ENCODE measurements at places on chromosomes 5 and 9. TPM values are rescaled to one million over a fixed set of nuclear protein-coding genes. Genes with fewer than 3 reads are reported as not detected.

PCDHB2 gene
- total RNA-seq: 3.5 TPM

SLC36A2 gene
- total RNA-seq: 0.35 TPM

OR1Q1 gene
- not detected for total RNA-seq

DNA sequence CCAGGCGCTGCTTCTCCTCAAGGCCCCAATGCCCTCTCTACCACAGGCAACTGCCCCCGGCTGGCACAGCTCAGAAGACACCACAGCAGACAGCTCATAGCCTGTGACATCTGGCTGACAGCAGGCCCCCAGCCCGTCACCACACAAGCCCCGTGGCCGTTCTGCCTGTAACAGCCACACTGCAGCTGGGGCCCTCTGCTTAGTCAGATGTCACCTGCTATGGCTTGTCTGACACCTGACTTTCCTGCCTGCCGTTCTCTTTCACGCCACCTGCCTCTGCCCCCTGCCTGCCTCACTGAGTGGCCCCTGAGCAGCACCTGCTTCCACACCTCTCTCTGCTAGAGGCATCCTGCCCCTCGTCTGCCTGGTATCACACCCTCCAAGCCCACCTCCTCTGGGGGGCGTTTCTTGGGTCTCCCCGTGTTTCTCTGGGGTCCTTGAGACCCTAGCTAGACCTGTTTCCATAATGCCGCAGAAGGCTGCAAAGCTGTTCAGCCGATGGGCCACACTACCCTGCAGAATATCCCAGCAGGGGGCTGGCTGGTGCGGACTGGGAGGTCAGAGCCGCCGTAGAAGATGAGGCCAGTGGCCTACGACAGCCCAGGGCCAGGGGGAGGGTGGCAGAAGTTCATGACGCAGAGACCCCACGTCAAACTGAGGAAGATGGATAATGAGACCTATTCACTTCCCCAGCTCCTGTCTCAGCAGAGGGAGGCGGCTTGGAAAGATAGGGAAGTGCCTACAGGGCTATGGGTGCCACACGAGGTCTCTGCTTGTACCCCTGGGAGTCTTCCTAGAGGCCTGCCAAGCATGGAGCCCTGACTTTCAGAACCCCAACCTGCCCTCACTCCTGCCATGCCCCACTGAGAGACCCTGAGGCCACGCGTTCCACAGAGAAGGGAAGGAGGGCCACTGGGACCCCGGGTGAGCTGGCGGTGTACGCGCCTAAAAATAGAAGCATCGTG, 95.1 kb downstream of the ZNF354C start:
- peak; percentile 4 for DNase-seq

DNA sequence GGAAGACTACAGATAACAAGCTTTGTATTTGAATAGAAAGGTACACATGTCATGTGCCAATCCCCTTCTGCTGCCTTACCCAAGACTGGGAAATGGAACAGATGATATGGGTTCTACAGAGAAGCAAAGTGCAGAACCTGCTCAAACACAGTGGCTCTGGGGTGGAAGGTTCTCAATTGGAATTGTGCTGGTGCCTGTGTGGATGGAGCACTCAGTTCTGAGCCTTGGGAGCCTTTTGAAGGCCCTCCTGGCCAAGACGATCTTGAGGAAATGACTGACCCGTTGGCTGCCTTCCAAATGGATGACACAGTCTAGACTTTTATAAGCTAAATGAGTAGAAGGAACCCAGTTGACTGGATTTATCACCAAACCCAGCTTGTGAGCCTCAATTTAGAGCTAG, 4.2 kb upstream of the PRSS3 start:
- DNase-seq: no peak

DNA sequence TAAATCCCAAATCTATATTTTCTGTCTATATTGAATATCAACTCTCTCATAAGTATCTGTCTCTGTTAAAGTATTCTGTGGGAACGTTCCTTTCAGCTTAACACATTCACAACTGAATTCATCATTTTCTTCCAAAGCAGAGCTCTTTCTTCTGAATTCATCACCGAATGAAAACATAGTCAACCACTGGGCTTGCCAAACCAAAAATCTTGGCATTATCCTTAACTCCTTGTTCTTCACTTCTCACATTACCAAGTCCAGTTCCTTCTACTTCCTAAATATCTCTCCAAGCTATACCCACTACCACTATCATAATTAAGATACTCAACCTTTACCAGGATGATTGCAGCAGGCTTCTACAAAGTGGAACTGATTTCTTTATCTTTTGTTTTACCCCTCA, 559.8 kb downstream of the MAT2B start:
- no peak for DNase-seq

GRCh38 chr5:55679556-55679955, 32.6 kb downstream of the SLC38A9 start:
- no peak for DNase-seq

- DNase-seq: no peak
Measured at GRCh38 chr5:142806841-142807267, 36.7 kb downstream of the ARHGAP26 start.

GRCh38 chr5:172868436-172868923, 34.4 kb downstream of the ERGIC1 start:
- no peak for DNase-seq

GRCh38 chr5:178221282-178221681, 11.3 kb downstream of the PHYKPL start:
- DNase-seq: no peak

DNA sequence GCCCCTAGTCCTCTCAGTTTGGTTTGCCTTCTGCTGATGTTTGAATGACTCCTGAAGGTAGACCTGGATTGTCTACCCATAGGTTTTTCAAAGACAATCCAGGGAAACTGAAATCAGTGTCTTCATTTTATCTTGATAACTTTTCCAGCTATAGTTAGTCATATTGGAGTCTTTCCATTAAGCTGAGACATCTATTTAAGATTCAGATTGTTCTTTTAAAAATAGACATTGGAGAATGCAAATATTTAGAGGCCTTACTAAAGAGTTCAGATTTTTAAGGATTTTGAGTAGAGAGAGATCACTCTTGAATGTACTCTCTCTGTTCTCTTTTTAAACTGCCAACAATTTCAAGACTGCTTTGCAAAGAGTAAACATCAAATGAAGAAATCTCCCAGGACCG, 69.1 kb downstream of the GDNF start:
- no peak for DNase-seq

- no peak for DNase-seq
Measured at GRCh38 chr9:83681490-83681889, 26.3 kb downstream of the UBQLN1 start.

GRCh38 chr5:138336952-138337684, 948 bp upstream of the FAM53C start:
- peak; percentile 87 for DNase-seq

DNA sequence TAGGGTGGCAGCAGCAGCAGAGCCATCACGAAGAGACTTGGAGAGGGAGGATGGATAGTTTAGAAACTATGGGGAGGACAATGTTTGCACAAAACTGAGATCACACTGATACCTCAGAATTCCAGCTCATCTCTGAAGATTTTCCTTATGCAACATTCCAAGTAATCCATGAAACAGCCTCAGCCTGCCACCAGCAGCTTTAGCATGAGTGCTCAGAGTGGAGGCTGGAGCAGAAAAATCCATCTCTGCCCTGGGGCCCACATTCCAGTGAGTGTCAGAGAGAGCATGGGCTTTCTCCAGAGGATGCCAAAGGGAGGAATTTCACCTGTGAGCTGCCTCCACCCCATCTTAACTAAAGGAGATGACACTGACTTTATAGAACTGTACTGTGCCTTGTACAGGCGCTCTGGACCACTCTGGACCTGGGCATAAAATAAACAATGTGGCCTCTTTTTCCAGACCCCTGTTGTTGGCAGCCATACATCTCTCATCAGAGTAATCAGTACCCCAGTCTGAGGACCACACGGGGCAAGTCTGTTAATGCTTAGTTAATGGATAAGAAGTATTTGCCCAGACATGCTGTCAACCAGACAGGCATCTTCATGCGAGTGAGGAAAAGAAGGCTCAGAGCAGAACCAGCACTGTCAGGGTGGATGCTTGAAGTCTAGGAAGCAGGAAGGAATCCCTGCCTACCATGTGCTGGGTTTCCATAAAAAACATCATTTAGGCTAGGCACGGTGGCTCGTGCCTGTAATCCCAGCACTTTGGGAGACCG, 440.9 kb downstream of the ENC1 start:
- no peak for DNase-seq

DNA sequence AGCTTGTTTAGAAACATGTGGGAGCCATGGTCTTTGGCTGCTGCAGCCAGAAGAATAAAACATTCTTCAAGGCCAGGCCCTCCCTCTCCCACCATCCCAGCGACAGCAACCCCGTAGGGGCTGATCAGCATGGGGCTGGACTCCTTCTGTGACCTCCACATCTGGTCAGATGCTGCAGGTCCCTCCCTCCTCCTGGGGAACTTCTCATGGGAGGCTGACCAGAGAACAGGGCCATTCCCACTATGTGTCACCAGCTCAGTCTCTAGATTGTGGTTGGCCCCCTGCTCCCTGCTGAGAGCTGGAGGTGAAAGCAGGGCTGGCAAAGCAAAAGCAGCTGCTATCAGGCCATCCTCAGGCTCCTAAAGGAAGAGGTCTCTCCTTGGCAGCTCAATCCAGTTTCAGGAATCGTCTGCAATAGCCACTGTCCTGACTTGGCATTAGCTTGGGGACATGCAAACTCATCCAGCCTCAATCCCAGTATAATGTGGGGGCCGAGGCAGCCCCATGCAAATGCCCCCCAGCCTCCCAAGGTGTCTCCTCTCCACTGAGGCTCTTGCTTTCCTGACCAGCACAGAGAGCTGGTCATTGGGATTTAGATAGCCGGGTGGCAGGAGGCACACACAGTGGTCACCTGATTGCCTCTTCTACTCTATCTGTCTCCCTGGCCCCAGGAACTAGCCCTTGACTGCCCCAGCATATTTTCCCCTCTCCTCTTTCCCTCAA, 81.5 kb downstream of the NRG2 start:
- no peak for DNase-seq

GRCh38 chr5:146754621-146755020, 123.9 kb downstream of the PPP2R2B start:
- DNase-seq: no peak

DNA sequence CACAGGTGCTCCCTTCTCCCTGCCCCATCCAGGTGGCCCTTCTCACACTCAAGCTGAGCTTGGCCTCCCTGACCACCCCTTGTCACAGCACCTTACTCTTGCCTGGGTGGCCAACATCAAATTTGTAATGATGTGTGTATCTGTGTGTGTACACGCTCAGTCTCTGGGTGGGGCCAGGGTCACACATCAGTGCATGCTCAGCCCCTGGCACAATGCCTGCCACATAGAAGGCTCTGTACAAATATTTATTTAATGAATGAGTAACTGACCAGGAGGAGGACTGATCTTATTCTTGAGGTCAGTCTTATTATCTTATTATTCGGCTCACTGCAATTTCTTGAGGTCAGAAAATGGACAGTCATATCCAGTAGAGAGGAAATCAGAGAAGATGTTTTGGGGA, 41.3 kb upstream of the HAND1 start:
- DNase-seq: no peak

GRCh38 chr5:134547579-134547978, 22.1 kb downstream of the JADE2 start:
- no peak for DNase-seq

DNA sequence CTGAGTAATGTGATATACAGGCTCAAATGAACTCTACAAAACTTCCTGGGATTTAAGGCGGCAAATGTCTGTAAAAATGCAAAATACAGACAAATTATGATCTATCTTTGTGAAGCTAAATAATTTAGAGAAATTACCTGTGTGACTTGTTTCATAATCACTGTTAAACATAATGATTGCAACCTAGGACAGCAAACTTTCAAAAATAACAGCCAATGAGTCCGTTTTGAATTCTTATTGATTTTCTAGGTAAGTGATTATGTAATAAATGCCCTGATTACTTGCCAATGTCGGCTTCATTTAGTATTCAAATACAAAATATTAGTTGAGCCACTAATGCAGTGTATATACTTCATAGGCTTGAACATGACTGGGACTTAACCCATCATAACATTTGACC, 238.2 kb upstream of the DAB2 start:
- no peak for DNase-seq

DNA sequence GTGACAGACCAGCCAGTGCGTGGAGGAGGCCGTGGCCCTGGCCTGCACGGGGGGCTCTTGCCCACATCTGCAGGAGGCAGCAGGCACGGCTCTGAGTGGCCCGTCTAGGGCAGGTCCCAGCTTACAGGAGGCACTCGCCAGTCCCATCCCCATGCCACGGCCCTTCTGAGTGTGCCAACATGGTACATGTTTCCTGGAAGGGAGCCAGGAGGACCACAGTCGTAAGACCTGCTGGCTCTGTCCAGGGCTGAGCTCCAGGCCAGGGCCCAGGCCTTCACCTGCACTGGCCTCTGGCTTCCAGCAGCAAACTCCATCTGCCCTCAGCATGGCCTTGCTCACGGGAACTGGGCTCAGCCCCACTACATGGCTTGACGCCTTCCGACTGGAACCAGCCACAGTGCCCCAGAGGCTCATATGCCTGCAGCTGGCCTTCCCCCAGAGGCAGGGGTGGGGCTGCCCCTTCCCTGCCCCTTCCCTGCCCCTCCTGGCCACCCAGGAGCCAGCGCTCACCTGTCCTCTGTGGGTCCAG, 3.8 kb downstream of the NKD2 start:
- DNase-seq: no peak

DNA sequence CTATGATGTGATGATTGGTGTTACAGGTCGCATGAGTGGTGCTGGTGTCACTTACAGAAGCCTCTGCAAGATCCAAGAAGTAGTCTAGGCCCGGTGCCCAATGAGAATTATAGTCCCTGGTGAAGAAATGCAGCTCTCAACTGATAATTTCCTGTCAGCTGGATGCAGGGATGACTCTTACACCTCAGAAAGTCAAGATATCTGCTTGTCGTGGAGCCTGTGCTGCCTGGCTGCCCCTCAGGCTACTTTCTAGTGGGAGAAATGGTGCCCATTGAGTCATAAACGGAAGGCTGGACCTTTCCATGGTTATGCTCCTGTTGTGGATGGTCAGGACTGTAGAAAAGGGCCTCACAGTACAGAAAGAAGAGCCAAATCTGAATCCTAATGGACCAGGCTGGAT, 46.8 kb upstream of the NXNL2 start:
- DNase-seq: no peak

GRCh38 chr9:12956261-12956660, 181.4 kb downstream of the LURAP1L start:
- no peak for DNase-seq

DNA sequence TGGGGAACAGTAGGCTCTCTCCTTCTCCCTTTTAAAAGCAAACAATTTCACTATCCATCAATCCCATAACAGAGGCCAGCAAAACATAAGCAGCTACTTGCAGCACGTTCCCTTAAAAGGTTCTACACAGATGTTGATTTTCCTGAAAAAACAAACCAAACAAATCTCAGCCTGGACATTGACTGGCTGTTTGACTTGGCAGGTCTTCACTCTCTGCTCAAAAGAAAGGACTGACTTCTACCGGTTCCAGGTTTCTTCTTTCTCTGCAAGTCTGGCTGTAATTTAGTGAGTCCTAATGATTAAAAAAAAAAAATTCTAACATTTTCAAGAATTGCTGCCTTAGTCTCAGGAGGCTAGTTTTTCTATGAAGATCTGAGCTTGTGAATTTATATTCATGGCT, 203.1 kb upstream of the EFNA5 start:
- no peak for DNase-seq

- DNase-seq: no peak
Measured at GRCh38 chr9:114798780-114799427, 6.9 kb downstream of the TNFSF15 start.

GRCh38 chr5:97458851-97459250, 275.8 kb upstream of the RIOK2 start:
- DNase-seq: no peak
